Karpas-422 (cell line): ENCODE measurements at places on chromosomes 3 and 15. TPM values are rescaled to one million over a fixed set of nuclear protein-coding genes. Genes with fewer than 3 reads are reported as not detected.

TRH gene
- not detected in 2 replicates for total RNA-seq

CLDND1 gene
- 37.7 and 87.4 TPM in 2 replicates for total RNA-seq

LRRC31 gene
- total RNA-seq, result not detected in 2 replicates

C3orf85 gene
- total RNA-seq, result not detected in 2 replicates

RGMA gene
- not detected in 2 replicates for total RNA-seq

GOLGA8S gene
- not detected in 2 replicates for total RNA-seq

CTDSPL gene
- total RNA-seq, result not detected in 2 replicates

TRIM42 gene
- not detected in 2 replicates for total RNA-seq

- no peaks in the 10 kb centered on the region for H3K36me3 ChIP-seq
- DNase-seq, result no peak
- no peaks in the 10 kb centered on the region for H3K4me1 ChIP-seq
These were observed 244.5 kb downstream of the CNTN4 start for GRCh38 chr3:2343031-2343682.

GRCh38 chr15:57439128-57440027 is 63.1 kb downstream of the CGNL1 start:
- H3K36me3 ChIP-seq, result no peaks in the 10 kb centered on the region
- H3K4me3 ChIP-seq, result no peak overlapping the region
- no peak overlapping the region for H3K27ac ChIP-seq
- no peaks in the 10 kb centered on the region for H3K27me3 ChIP-seq
- no peaks in the 10 kb centered on the region for H3K4me1 ChIP-seq
- no peak for DNase-seq

- H3K27me3 ChIP-seq, result no peaks in the 10 kb centered on the region
- H3K36me3 ChIP-seq, result no peaks in the 10 kb centered on the region
- H3K27ac ChIP-seq, result no peak overlapping the region
- no peaks in the 10 kb centered on the region for H3K4me1 ChIP-seq
These were observed 18.0 kb upstream of the RAP2B start for GRCh38 chr3:153144071-153144470.

- peaks cover 13% of the 10 kb centered on the region for H3K4me1 ChIP-seq
- no peaks in the 10 kb centered on the region for H3K27me3 ChIP-seq
- no peak overlapping the region for H3K4me3 ChIP-seq
- H3K27ac ChIP-seq, result no peak overlapping the region
- no peak for DNase-seq
These were observed 12.2 kb downstream of the CALML4 start for GRCh38 chr15:68192804-68193486.

- H3K4me3 ChIP-seq, result no peak overlapping the region
- no peak overlapping the region for H3K27ac ChIP-seq
- DNase-seq, result no peak
These were observed 533.5 kb upstream of the ZNF385D start for GRCh38 chr3:22284559-22284958.

- H3K27me3 ChIP-seq, result no peaks in the 10 kb centered on the region
- no peak overlapping the region for H3K27ac ChIP-seq
- DNase-seq, result no peak
- no peaks in the 10 kb centered on the region for H3K4me1 ChIP-seq
These were observed 471.4 kb downstream of the RAP2B start for GRCh38 chr3:153633407-153633806.

DNA sequence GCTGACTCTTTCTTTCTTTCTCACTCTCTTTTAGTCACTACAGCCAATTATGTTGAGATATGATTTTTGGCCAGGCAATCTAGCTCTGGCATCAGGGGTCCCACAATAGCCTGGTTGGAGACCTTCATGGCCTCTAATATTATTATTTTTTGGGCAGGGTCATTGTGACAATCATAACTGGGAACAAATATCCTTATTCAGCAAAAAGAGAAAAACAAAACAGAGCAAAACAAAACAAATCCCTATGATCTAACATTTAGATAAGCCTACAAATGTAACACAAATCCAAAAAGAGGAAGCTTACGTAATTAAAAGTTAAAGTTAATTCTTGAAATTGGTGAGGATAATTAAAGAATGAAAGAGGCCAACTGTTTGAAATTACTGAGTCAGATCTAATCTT is 640.0 kb downstream of the TUSC7 start:
- no peak for DNase-seq
- H3K4me1 ChIP-seq, result no peaks in the 10 kb centered on the region
- H3K36me3 ChIP-seq, result no peaks in the 10 kb centered on the region
- H3K4me3 ChIP-seq, result no peak overlapping the region

DNA sequence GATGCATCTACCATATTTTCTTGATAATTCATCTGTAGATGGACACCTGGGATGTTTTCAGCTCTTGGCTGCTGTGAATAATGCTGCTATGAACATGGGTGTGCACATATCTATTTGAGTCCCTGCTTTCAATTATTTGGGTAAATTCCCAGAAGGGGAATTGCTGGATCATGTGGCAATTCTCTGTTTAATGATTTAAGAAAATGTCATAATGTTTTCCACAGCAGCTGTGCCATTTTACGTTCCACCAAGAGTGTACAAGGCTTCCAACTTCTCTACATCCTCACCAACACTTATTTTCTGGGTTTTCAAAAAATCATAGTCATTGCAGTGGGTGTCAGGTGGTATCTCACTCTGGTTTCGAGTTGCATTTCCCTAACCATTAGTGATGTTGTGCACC is 64.4 kb downstream of the NSMCE3 start:
- DNase-seq, result no peak
- no peaks in the 10 kb centered on the region for H3K36me3 ChIP-seq
- no peaks in the 10 kb centered on the region for H3K4me1 ChIP-seq
- no peaks in the 10 kb centered on the region for H3K27me3 ChIP-seq
- H3K4me3 ChIP-seq, result no peak overlapping the region

DNA sequence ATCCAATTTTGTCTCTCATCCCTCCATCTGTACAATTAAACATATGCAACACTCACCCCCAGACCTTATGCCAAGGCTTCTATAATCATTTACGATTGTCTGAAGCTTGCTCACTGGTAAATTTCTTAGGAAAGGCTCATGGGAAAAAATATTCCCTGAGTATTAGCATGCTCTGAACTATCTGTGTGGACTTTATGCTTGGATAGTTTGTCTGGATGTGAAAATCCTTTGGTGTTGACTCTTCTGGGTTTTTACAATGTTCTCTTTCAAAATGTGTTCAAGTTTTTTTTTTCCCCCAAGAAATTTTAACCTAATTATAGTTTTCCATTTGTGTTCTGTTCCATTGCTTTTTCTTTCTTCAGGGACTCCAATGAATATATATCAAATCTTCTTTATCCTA is 19.9 kb upstream of the TTBK2 start:
- no peak overlapping the region for H3K4me3 ChIP-seq
- H3K27ac ChIP-seq, result no peak overlapping the region
- DNase-seq, result no peak
- no peaks in the 10 kb centered on the region for H3K27me3 ChIP-seq
- peaks cover 11% of the 10 kb centered on the region; the same call in 1 of the 2 replicates for H3K36me3 ChIP-seq

DNA sequence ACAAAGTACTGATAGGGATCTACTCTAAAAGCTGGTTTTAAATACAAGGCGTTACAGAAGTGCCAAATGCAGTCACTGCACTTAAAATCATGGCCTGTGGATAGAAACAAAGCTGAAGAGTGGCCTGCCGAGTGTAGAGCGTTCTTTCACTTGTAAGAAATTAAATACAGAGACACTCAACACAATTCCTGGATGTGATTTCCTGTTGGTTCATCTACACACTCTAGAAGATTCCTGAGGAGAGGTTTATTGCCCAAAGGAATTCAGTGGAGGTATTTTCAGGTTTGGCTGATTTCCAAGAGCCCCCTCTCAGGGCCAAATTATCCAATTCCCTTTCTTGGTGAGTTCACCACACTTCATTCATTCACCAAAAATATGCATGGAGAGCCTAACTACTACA is 200.3 kb upstream of the IL12A start:
- H3K36me3 ChIP-seq, result no peaks in the 10 kb centered on the region
- H3K4me1 ChIP-seq, result no peaks in the 10 kb centered on the region

DNA sequence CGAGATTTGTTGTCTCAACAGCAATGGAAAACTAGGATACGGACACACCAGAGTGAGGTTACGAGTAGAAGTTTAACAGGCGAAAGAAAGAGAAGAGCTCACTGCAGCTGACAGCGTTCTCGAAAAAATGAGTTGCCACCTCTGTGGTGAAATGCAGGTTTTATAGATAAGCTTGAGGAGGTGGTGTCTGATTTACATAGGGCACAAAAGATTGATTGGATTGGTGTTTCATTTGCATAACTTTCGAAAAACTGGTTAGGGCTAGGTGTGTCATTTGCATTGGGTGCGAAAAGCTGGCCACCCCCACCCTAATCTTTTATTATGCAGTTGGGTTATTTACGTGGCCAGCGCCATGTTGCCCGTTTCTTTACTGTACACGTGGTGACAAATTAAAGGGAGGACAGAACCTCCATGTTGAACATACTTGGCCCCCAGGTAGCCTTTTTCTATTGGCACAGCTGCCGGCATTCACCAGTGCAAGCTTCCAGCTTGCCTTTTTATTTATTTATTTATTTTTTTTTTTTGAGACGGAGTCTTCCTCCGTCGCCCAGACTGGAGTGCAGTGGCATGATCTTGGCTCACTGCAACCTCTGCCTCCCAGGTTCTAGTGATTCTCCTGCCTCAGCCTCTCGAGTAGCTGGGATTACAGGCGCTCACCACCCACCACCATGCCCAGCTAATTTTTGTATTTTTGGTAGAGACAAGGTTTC is 8.3 kb downstream of the IFT122 start:
- no peaks in the 10 kb centered on the region for H3K27me3 ChIP-seq
- H3K27ac ChIP-seq, result no peak overlapping the region
- DNase-seq, result no peak
- H3K4me1 ChIP-seq, result no peaks in the 10 kb centered on the region
- no peak overlapping the region for H3K4me3 ChIP-seq
- no peaks in the 10 kb centered on the region for H3K36me3 ChIP-seq

DNA sequence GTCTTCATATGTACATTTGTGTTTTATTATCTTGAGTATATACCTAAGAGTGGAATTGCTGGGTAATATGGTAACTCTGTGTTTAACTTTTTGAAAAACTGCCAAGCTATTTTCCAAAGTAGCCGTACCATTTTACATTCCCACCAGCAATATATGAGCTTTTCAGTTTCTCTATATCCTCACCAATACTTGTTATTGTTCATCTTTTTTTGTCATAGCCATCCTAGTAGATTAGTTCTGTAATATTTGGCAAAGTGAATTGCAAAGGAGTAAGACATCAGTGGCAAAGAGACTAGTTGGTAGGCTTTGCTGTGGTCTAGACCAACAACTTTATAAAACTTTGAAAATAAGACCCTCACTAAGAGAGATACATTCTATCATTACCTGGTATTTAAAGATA is 21.4 kb downstream of the OXSR1 start:
- peaks cover 74% of the 10 kb centered on the region for H3K36me3 ChIP-seq
- H3K27me3 ChIP-seq, result no peaks in the 10 kb centered on the region
- H3K4me3 ChIP-seq, result no peak overlapping the region
- no peak overlapping the region for H3K27ac ChIP-seq
- DNase-seq, result no peak

- no peak for DNase-seq
- H3K27ac ChIP-seq, result no peak overlapping the region
- H3K4me3 ChIP-seq, result no peak overlapping the region
- H3K27me3 ChIP-seq, result no peaks in the 10 kb centered on the region
- H3K36me3 ChIP-seq, result no peaks in the 10 kb centered on the region
These were observed 259.1 kb upstream of the TPM1 start for GRCh38 chr15:62783303-62783957.

- peak; percentile 53 for DNase-seq
- H3K27ac ChIP-seq, result no peak overlapping the region
- H3K36me3 ChIP-seq, result peaks cover 4% of the 10 kb centered on the region; the same call in 1 of the 2 replicates
- H3K27me3 ChIP-seq, result no peaks in the 10 kb centered on the region
These were observed 10.9 kb downstream of the RMDN3 start for GRCh38 chr15:40743921-40744814.
